ENCODE measurements at places on chromosomes 7 and 10.

DNA sequence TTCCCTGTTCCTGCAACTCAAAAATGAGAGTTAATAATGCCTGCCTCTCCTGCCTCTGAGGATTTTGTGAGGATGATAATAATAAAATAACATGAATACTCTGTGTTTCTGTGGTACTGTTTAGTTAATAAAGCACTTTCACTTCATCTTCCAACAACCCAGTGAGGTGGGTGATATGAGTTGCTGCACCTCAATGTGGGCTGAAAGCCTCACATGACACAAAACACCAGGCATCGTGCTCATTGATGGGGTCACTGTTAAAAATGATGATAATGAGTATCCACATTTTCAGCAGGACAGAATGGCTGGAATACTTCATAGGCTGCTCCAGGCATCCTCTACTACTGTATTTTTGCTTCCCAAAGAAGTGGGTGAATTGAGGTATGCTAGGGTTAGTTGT lies 222.8 kb upstream of the NRP1 start:
- no peak for DNase-seq

DNA sequence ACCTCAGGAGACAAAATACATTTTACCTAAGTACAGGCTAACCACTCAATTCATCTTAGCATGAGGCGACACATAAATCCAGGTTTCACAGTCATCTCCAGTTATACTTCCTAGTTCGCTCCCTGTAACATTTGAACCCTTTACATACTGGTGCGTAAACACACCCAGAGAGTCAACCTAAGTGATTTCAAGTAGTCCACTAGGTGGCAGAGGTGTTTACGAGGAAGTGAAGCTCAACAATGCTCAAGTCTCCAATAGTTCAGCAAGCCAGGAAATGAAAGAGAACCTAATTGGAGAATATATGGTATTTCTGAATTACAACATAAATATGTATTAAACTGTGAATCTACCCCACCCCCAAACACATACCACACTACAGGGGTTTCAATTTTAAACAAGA lies 76.3 kb upstream of the ABCB5 start:
- no peak for DNase-seq

DNA sequence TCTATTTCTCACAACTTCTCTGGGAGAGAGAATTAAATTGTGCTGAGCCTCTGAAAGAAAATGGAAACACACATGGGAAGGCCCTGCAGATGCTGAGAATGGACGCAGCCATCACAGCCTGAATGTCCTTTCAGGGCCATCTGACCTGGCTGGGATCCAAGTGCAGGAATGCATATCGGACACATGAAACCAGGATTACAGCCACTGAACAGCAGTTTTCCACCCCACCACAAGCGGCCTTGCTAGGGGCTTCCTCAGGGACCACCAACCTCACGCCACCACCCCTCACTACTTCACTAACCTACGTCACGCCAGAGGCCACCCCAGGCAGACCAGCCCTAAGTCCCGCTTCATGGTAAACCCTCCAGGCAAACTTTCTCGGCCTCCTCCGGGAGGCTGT lies 103.3 kb downstream of the DIP2C start:
- DNase-seq, result no peak

DNA sequence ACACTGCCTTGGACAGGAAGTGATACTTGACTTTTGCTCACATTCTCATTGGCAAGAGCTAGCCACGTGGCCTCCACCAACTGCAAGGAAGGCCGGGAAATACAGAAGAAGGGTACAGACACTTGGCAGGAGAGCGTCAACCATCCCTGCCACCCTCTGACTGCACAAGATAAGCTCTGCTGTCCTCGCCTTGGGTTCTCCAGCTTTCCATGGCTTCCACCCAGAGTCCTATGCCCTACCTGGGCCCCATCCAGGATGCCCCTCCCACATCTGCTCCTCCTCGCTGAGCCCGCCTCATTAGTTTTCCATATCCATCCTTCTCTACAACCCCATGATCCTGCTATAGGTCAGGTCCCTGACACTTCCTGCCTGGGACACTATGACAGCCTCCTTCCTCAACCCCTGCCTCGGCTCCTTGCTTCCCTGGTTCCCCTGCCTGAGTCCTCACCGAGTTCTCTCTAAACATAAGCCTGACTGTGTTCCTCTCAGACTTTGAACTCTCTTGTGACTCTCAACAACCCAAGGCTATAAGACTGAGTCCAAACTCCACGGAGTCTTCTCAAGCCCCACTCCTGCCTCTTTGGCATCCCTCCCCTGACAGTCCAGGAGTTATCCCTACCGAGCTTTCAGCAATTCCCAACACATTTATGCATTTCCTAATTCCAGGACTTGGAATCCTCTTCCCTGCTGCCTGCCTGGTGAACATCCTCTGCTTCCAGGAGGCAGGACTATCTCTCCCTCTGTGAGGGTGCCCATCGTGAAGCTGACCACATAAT lies 23.2 kb upstream of the GDF10 start:
- DNase-seq, result no peak

DNA sequence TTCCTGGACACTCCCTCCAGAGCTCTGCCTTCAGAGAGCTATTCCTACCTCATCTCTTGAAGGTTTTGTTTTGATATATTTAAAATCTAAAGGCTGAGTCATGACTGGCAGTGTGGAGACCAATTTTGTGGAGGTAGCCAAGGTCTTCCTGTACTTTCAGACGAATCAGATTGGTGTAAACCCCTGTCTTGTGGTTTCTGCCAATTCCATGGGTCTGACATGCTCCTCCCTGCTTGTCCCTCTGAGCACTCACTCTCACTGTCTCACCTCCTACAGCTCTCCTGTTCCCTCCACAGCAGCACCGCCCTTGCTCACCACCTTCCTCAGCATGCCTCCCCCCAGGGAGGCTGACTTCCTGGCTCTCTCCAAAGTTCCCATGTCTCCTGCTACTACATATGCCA lies 179.8 kb downstream of the NPSR1 start:
- no peak for DNase-seq

- DNase-seq, result no peak
Observed at GRCh38 chr10:74962517-74962916, 136.1 kb downstream of the KAT6B start.

DNA sequence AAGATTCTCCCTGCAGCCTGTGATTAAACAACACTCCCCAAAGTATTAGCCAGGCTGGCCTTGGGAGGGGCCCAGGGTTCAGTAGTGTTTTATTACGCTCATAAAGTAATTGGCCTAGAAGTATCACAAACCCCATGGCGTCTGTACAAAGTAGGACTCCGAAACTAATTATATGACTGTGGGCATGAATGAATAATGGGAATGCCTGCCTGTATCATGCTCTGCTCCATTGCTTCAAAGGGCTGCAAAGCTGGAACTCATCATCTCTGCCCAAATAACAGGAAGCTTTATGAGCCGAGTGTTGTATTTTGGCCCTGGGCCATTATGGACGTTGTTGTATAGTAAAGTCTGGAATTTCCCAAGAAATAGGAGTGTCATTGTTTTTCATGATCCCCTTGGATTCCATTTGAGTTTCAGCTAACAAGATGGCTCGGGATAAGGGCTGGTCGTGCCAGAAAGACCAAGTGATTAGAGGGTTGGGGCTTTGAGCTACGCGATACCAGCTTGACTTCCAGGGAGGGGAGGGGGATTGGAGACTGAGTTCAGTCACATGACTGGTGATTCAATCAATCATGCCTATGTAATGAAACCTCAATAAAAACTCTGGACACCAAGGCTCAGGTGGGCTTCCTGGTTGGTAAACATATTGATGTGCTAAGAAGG lies 65.3 kb upstream of the NPTX2 start:
- DNase-seq, result no peak

Data from stimulated activated CD8-positive, alpha-beta memory T cell treated with anti-CD3 and anti-CD28 coated beads, Interleukin-2, amount 100 ng/mL, for 1 hour (primary cell).